ENCODE measurements at places on chromosomes 12 and 14.

GRCh38 chr12:50621399-50622300 lies 116.9 kb downstream of the DIP2B start:
- DNase-seq = no peak

DNA sequence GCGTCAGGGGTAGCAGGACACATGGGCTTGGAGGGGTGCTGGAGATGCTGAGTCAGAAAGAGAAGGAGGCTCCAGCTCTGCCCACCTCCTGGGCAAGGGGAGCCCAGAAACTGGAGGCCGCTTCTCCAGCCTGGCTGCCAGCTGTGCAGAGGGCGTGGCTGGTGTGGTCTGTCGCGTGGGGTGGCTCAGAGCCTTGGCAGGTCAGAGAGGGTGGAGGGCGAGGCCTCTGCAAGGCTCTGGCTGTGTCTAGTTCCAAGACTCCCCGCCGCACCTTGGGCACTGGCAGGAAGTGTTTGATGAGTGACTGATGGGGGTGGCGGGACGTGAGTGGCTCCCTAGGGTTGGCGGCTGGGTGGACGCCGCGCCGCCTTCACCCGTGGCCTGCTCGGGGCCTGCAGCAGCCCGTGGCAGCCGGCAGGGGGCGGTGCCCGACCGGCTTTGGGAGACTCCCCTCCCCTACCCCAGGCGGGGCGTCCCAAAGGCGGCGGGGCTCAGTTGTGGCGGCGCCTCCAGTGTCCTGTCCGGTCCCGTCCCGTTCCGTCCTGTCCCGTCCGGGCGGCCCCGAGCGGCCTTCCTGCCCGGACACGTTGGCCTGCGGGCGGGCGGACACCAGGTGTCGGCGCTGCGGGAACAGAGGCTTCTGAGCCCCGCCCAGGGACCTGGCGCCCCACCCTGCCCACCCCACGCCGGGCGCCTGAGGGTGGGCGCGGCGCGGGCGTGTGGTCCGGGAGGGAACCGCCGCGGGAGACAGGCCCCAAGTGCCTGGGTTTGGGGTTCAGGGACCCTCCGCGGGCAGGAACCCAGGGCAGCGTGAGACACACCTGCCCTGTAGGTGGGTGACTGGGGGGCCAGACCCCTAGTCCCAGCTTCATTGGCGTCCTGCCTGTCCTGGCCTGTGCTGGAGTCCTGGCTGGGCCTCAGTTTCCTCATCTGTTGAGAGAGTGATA lies 39.7 kb downstream of the KRT80 start:
- DNase-seq = no peak

GRCh38 chr14:31400031-31400638 lies 20.2 kb downstream of the HEATR5A start:
- no peak for DNase-seq

DNA sequence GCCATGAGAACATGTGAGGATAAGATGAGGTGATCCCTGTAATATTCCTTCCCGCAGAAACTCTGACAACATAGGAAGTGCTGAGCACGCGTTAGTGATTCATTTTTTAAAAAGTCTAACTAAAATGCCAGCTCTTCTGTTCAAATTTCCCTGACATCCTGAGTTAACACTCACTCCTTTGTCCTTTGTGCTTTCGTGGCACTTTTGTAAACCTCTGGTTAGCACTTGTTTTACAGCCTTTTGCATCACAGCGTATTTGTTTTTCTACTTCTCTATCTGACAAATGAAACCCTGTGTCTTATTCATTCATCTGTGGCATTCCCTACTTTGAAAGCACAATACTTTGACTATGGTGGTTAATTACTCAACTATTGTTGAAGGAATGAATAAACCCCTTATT lies 313.6 kb downstream of the NUAK1 start:
- DNase-seq = no peak

GRCh38 chr12:132335179-132335756 lies 5.9 kb upstream of the GALNT9 start:
- DNase-seq = no peak

- DNase-seq = no peak
Observed at GRCh38 chr12:43406801-43407200, 145.2 kb downstream of the ADAMTS20 start.

DNA sequence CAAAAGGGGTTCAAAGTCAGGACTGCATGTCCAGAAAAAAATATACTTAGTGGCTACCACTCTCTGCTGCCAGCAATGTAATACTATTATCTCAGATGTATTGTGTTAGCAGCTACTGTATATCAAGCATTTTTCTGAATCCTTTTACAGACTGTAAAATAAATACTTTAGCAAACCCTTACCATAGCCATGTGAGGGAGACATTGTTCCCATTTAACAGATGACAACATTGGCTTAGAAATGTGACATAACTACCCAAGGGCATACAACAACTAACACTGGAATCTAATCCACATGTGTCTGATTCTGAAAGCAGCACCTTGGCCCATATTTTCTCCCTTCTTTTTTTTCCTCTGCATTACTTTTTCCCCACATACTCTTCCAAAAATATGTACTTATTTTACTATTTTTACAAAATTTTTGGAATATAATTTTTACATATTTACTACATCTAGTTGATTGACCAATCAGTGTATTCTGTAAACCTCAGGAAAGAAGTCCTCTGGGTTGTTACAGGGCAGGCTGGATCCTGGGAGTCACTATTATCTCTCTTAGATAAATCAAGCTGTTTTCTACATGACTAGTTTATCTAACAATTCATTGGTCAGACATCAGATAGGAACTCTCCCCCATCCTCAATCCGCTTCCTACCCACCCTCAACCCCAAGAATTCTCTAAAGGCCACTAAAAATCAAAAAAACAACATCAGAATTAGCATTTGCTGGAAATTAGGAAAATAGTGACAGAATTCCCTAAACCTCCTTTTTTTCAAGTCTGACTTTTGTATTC lies 154.1 kb downstream of the BTG1 start:
- no peak for DNase-seq

GRCh38 chr14:22334627-22335026 lies 254.4 kb downstream of the DAD1 start:
- no peak for DNase-seq

GRCh38 chr12:3976351-3976938 lies 103.2 kb upstream of the PARP11 start:
- DNase-seq = no peak

- no peak for DNase-seq
Observed at GRCh38 chr14:82060219-82060618, 526.6 kb upstream of the SEL1L start.

DNA sequence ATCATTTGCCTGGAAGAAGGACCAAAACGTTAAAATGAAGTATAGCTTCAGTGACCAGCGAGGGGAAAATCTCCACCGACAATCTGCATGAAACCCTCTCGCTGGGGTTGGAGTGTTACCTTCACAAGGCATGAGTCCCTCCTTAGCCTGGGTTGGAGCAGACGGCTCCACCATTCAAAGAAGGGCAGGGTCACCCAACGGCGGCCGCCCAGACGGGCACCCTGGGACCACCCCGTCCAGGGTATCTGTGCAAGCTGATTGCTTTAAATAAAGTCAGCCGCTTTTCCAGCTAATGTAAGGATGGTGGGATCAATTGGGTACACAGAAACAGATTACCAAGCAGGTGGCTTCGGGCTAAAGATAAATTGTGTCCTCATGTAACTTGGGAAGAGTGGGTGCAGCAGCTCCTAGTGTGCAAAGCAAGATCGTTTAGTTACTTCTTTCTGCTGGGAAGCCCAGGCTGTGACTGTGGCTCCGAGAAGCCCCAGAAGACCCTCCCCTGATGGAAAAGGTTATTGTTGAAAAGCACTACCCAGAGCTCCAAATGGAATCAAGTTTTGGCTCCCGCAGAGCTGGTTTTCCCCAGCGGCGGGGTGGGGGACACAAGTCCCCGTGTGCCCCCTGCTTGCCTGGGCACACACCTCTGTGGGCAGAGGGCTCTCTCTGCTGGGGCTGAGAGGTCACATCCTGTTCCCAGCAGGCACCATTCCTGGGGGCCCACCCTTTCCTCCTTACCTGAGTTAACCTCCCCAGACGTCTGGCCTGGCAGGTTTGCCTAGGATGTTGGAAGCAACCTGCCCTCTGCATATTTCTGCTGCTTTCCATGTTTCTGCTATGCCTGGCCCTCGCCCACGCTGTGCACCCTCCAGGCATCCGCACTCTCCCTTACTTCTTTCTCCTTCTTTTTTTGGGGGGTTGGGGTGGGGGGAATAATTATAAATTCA lies 318.6 kb upstream of the DIO3 start:
- no peak for DNase-seq

- DNase-seq = no peak
Observed at GRCh38 chr12:123767613-123768012, 5.5 kb downstream of the DNAH10 start.

- no peak for DNase-seq
Observed at GRCh38 chr14:58805605-58806409, 168.0 kb downstream of the DACT1 start.

All from non-pigmented ciliary epithelial cell (primary cell).